Activated CD4-positive, alpha-beta T cell treated with anti-CD3 and anti-CD28 coated beads, Interleukin-2, amount 10 ng/mL, durations not matched to agents 7 days and 5 days (primary cell): ENCODE measurements at places on chromosomes 5 and 9. TPM values are rescaled to one million over a fixed set of nuclear protein-coding genes. Genes with fewer than 3 reads are reported as not detected.

DNA sequence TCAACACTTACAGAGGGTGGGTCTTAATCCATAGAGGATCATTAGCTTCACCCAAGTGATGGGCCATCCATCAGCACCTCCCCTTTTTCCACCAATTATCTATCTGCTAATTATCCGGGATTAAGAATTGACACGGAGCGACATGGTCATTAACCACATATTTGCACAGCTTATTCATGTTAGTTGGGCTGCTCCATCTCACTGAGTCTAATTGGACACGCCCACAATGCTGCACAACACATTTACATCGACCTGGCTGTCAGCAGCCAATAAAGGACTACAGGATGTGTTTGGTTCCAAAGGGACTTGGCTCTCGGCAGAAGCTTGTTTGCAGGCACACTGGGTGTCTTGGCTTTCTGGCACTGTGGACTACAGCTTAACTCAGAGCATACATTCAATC lies 21.6 kb downstream of the FOXE1 start:
- no peaks in the 10 kb centered on the region for H3K4me1 ChIP-seq
- DNase-seq: no peak
- peaks cover 9% of the 10 kb centered on the region for H3K27me3 ChIP-seq

DNA sequence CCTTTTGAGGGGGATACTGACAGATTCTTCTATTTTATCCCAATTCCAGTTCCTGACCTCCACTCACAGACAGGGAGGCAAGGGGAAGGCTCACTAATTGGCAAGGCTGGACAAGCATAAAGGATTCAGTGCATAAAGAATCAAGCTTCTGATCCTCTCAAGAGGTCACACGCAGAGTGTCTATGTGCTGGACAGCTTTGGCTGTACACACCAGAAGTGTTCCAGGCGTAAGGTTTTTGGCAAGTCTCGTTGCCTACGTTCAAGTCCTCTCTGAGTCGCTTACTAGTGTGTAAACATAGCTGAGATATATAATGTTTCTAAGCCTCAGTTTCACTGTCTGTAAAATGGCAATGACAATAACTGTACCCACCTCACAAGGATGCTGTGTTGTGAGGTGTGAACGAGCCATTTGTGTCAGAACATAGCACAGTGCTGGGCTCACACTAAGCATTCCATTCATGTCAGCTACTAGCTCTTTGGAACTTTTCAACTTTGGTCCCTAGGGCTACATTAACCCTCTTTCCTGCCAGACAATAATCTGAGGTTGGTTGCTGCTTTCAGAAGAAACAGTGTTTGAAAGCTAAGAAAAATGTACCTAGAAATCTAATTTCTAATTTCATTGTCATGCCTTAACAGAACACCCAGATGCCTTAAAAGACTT lies 52.1 kb downstream of the PALM2AKAP2 start:
- no peaks in the 10 kb centered on the region for H3K4me1 ChIP-seq
- H3K36me3 ChIP-seq: no peaks in the 10 kb centered on the region
- DNase-seq: no peak

GRCh38 chr5:23530571-23530970 lies 23.2 kb downstream of the PRDM9 start:
- no peak overlapping the region for H3K27ac ChIP-seq
- no peaks in the 10 kb centered on the region for H3K4me1 ChIP-seq
- no peaks in the 10 kb centered on the region for H3K27me3 ChIP-seq

KIF20A gene
- 74.7 TPM for total RNA-seq

PDE6A gene
- total RNA-seq: not detected

DNA sequence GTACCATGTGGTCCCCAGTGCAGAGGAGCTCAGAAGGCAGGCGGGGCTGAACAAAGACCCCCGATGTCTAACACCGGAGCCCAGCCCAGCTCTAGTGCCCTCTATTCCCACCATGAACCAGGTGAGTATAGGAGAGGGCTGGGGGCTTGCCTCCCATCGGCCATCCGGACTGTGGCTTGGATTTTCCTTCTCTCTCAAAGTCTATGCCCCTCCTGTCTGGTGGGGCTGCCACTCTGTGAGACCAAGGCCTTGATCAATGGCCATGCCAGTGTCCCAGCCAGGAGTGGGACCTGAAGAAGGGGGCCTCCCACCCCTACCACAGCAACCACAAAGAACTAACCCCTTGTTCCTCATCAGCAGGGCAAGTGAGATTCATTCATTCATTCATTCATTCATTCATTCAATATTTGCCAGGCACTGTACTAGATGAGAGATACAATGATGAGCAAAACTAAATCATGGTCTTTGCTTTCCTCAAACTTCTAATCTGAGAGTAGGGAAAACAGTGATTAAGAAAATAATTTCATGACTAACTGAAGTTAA lies 47.6 kb downstream of the ARHGEF37 start:
- no peaks in the 10 kb centered on the region for H3K27me3 ChIP-seq
- H3K36me3 ChIP-seq: no peaks in the 10 kb centered on the region
- H3K4me1 ChIP-seq: peaks cover 7% of the 10 kb centered on the region
- H3K27ac ChIP-seq: no peak overlapping the region
- no peak overlapping the region for H3K4me3 ChIP-seq

IFNA2 gene
- not detected for total RNA-seq

DNA sequence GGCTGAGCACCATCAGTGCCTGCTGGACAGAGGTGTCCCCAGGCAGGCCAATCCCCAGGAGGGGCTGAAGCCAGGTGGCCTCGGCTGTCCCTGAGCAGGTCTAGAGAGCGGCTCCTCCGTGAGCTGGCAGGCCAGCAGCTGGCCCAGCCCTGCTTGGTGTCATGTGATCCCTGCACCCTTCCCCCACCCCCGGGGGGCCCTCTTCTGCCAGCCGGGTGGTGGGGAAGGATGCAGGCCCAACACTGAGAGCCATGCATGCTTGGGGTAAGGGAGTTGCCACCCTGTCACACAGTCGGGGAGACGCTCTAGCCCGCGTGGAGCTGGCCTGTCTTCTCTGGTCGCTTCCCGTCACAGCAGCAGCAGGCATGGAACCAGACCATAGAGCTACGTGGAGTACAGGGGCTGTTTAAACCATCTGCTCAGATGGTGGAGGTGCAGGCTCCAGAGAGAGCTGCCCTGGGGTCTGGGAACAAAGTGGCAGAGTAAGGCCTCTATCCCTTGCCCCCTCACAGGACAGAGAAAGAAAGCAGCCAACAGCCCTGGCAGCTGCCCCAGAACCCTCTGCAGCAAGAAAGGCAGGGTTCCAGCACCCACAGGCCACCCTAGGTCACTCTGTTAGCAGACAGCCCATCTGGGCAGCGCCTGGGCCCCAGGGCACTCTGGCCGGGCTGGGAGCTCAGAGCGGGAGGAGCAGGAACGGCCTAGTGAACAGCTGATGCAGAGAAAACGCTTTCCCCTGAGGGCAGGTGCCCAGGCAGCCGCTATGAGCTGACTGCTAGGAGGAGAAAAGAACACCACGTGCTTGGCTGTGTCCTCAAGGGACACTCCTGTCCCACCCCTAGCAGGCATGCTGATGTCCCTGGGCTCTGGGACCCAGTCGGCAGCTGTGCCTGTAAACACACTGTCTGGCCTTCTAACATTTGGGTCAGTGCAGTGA lies 6.8 kb downstream of the RALGDS start:
- no peak overlapping the region for H3K4me3 ChIP-seq
- H3K36me3 ChIP-seq: peaks cover 12% of the 10 kb centered on the region
- no peaks in the 10 kb centered on the region for H3K27me3 ChIP-seq

PRSS3 gene
- total RNA-seq: not detected

DNA sequence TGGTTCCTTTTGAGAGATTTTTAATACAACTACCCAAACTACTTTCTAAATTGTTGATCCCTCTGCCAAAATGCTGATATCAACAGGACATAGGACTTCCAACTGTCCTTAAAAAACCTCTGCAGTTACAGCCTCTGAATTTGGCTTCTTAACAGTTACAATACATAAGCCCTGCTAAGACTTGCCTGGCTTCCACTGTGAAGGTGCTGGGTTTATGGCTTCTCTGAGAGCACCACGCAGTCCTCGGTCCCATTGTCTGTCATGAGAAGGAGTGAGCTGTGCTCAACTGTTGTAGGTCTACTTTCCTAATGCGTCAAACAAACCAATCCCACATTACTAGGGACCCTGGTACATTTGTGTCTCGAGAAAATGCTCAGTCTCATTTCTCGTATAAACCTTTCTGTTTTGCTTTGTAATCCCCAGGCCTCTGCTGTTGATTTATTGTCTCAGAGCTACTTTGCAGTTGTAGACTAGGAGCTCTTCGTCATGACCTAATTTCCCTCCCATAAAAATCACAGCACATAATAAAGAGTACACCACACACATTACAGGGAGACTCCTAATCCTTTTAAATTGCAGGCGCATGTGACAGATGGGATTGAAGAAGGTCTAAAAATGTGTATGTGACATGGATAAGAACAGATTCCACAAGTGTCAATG lies 274.9 kb downstream of the NR3C1 start:
- H3K27me3 ChIP-seq: no peaks in the 10 kb centered on the region
- H3K27ac ChIP-seq: no peak overlapping the region
- no peak for DNase-seq
- H3K4me1 ChIP-seq: no peaks in the 10 kb centered on the region
- H3K36me3 ChIP-seq: peaks cover 12% of the 10 kb centered on the region

SOHLH1 gene
- not detected for total RNA-seq

ANKRD31 gene
- 0.17 TPM for total RNA-seq

SYK gene
- 0.92 TPM for total RNA-seq

- H3K4me3 ChIP-seq: no peak overlapping the region
- peaks cover 40% of the 10 kb centered on the region for H3K4me1 ChIP-seq
These were observed 102.0 kb upstream of the RAPGEF1 start for GRCh38 chr9:131841765-131842318.

- no peak overlapping the region for H3K4me3 ChIP-seq
- H3K27ac ChIP-seq: no peak overlapping the region
- no peaks in the 10 kb centered on the region for H3K36me3 ChIP-seq
- no peak for DNase-seq
These were observed 584.3 kb downstream of the CAAP1 start for GRCh38 chr9:26308328-26308727.

IL9 gene
- not detected for total RNA-seq

GRCh38 chr5:125582352-125582751 lies 835.9 kb upstream of the ZNF608 start:
- H3K27ac ChIP-seq: no peak overlapping the region
- H3K36me3 ChIP-seq: no peaks in the 10 kb centered on the region
- no peak for DNase-seq
- no peak overlapping the region for H3K4me3 ChIP-seq
- H3K4me1 ChIP-seq: no peaks in the 10 kb centered on the region
- no peaks in the 10 kb centered on the region for H3K27me3 ChIP-seq

DNA sequence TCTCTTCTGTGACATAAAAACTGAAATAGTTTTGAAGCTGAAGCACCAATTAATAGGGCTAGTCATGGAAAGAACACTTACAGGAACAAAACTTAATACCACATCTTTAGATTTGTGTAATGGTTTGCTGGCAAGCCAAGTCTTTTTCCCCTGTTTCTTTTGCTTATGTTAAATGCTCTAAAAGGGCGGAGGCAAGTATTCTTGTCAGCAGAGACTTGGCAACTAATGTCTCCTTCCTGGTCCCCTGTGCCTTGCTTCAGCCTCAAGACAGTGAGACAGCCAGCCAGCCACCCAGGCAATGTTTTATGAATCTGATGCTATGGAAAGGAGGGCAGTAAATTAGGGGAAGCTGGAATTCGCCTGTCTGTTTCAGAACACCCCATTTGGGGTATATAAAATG lies 45.7 kb downstream of the PRRC1 start:
- no peak overlapping the region for H3K27ac ChIP-seq
- peaks cover 8% of the 10 kb centered on the region for H3K4me1 ChIP-seq
- no peak for DNase-seq
- no peak overlapping the region for H3K4me3 ChIP-seq

DNA sequence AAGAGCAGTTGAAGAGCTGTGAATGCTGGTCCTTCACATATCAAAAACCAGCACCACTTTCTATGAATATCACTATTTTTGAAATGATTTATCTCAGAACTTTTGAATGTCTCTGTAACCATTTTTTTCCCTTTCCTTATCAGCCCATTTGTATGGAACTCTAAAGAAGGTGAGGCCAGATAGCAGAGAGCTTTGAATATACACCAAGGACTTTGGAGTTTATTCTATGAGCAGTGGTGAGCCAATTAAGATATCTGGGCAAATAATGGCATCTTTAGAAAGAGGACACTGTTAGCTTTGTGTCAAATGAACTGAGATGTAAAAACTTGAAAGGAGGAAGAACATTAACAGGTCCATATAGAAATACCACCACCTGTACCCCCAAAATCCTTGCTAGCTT lies 22.0 kb downstream of the KCTD16 start:
- H3K4me1 ChIP-seq: peaks cover 25% of the 10 kb centered on the region
- no peak overlapping the region for H3K27ac ChIP-seq
- DNase-seq: no peak

PCDHGA12 gene
- total RNA-seq: not detected

- no peak overlapping the region for H3K27ac ChIP-seq
- no peaks in the 10 kb centered on the region for H3K36me3 ChIP-seq
- H3K4me3 ChIP-seq: no peak overlapping the region
- no peaks in the 10 kb centered on the region for H3K27me3 ChIP-seq
- DNase-seq: no peak
- no peaks in the 10 kb centered on the region for H3K4me1 ChIP-seq
These were observed 303.7 kb upstream of the PAPPA start for GRCh38 chr9:115849679-115850412.

C1QTNF2 gene
- total RNA-seq: not detected

DNA sequence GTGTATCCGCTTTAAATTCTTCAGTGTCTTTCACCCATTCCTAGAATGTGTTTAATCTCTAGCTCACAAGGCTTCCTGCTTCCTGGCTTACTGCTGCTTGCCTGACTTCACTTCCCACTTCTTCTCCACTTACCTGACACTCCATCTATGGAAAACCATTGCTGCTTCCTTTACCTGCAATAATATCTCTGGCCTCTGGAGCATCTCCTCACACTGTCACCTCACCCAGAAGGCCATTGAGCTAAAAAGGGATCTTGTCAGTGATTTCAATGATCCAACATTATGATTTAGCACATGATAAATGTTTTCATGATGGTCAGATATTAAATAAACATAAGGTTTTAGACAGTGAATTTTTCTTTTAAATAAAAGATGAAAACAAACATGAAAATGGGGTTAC lies 281.1 kb downstream of the MRPS30 start:
- no peaks in the 10 kb centered on the region for H3K27me3 ChIP-seq
- no peaks in the 10 kb centered on the region for H3K36me3 ChIP-seq
- no peaks in the 10 kb centered on the region for H3K4me1 ChIP-seq
- no peak overlapping the region for H3K27ac ChIP-seq
- DNase-seq: no peak

BTNL9 gene
- not detected for total RNA-seq

GRCh38 chr5:133851521-133851920 lies 116.9 kb downstream of the C5orf15 start:
- no peaks in the 10 kb centered on the region for H3K36me3 ChIP-seq
- H3K4me3 ChIP-seq: no peak overlapping the region
- H3K27me3 ChIP-seq: peaks cover 12% of the 10 kb centered on the region
- no peak overlapping the region for H3K27ac ChIP-seq

MEGF10 gene
- total RNA-seq: not detected
